KBM-7 (cell line): ENCODE measurements at places on chromosomes 16 and 17.

DNA sequence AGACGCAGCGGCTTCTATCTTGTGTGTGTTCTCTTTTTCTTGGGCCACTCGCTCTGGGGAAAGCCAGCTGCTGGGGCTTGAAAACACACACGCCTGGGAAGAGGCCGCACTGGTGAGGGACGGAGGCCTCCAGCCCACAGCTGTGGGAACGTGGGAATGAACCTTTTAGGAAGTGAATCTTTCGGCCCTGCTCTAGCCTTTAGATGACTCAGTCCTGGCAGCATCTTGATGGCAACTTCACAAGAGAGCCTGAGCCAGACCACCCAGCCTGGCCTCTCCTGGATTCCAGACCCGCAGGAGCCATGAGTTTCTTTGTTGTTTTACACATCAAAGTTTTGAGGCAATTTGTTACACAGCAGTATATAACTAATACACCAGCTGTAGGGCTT lies 2.2 kb upstream of the PDPK1 start:
- DNase-seq: no peak

- peak; percentile 52 for DNase-seq
Measured at GRCh38 chr17:56125830-56126819, 27.1 kb upstream of the ANKFN1 start.

- DNase-seq: no peak
Measured at GRCh38 chr16:84765616-84766580, 53.9 kb upstream of the CRISPLD2 start.

GRCh38 chr17:41678907-41679739 lies 9.6 kb upstream of the EIF1 start:
- DNase-seq: peak; percentile 98

DNA sequence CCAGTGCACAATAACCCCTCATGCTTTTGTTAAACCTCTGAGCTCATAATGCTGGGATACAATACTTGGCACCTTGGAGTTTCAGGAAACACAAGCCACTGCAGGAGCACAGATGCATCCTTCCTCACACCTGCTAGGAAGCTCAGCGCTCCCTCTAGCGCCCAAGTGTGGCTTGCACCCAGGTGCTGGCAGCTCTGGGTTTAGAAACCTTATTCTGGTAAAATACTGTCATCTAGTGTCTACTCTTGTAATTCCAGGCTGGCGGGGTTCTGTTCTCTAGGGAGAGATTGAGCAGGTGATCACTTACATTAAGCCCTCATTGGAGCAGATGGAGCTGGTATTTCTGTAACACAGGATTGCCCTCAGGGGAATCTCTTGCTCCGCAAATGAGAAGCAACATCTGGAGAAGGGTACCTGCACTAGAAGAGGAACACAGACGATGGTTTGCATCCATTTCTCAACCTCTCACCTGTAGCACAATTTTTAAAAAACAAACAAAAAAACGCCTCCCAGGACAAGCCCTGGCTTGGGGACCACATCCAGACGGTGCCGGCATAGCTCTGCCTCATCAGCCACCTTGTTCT lies 1.5 kb downstream of the CCL1 start:
- DNase-seq: peak; percentile 88

GRCh38 chr17:17125136-17126084 lies 80.7 kb downstream of the PLD6 start:
- no peak for DNase-seq

DNA sequence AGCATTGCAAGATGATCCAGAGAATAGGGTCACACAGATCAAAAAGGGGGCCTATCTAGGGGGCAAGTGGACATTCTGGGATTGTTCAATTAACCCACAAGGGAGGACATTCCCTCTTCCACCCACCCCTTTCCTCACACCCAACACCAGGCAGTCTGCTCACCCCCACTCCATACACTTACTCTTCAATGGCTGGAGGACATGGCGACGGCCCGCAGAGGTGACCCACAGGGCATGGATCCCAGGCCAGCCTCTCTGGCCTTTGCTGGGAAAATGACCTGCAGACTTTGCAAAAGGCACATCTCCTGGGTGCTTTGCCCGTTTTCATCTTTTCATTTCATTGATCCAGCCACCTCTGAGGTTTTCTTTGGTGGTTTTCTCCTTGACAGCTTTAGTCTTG lies 1.7 kb upstream of the CACNG5 start:
- DNase-seq: no peak

- no peak for DNase-seq
Measured at GRCh38 chr16:78593352-78593751, 493.9 kb downstream of the WWOX start.

- DNase-seq: no peak
Measured at GRCh38 chr17:82697808-82698064, 762 bp downstream of the RAB40B start.

- DNase-seq: no peak
Measured at GRCh38 chr17:33435721-33436301, 142.7 kb upstream of the ASIC2 start.

GRCh38 chr16:57752581-57753447 lies 17.2 kb downstream of the KATNB1 start:
- no peak for DNase-seq

DNA sequence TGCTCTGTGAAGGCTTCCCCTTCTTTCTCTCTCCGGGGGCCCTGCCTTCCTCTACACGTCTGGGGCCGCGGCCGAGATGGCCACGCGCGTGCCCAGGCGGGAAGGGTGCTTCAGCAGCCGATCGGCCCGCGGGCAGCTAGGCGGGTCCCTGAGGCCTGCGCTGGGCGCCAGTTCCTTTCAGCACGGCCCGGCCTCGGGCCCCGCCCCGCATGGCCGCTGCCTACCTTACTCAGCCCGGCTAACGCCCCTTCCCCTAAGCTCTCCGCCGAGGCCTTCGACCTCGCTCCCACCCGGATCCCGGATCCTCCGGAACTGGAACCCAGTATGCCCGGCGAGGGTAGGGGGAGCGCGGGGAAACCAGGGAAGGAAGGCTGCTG lies 335 bp downstream of the TMEM11 start:
- no peak for DNase-seq

GRCh38 chr17:80307994-80308691 lies 47.5 kb downstream of the RNF213 start:
- DNase-seq: no peak

DNA sequence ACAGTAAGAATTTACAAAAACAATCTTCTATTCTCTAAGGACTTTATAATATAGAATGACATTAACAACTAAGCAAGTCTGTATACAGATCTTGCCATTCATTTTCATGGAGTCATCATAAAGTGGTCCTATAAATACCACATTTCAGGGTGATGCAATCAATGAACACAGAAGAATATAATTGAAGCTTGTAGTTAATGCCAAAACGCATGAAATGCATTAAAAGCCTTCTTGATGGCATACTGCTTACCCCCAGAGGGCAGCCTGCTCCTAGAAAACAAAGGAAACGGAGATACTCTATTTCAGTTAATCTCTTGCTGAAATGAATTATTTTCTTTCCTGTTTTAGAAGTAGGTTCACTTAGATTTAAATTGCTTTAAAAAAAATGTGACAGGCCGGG lies 45.2 kb upstream of the STAC2 start:
- peak; percentile 43 for DNase-seq

- DNase-seq: no peak
Measured at GRCh38 chr16:81531419-81531821, 86.8 kb downstream of the CMIP start.
